ENCODE measurements at places on chromosomes 6 and 20. TPM values are rescaled to one million over a fixed set of nuclear protein-coding genes. Genes with fewer than 3 reads are reported as not detected.

The MOXD1 gene
- total RNA-seq: 2.2 TPM

The CUTA gene
- total RNA-seq: 102 TPM

The MATN4 gene
- total RNA-seq: not detected

The SLC4A11 gene
- total RNA-seq: 0.16 TPM

The GGTLC1 gene
- total RNA-seq: not detected

The CLVS2 gene
- 0.11 TPM for total RNA-seq

The CPXM1 gene
- total RNA-seq: 1.0 TPM

The ARMH2 gene
- total RNA-seq: not detected

The CDH22 gene
- total RNA-seq: 5.5 TPM

GRCh38 chr20:1269235-1269634, 3.1 kb downstream of the SNPH start:
- no peak for DNase-seq

- DNase-seq: no peak
Measured at GRCh38 chr6:138986578-138986977, 1.5 kb downstream of the REPS1 start.

- no peak for DNase-seq
Measured at GRCh38 chr6:166775180-166775922, 148.3 kb upstream of the RPS6KA2 start.

GRCh38 chr6:43952746-43953145, 174.5 kb downstream of the MRPL14 start:
- no peak for DNase-seq

DNA sequence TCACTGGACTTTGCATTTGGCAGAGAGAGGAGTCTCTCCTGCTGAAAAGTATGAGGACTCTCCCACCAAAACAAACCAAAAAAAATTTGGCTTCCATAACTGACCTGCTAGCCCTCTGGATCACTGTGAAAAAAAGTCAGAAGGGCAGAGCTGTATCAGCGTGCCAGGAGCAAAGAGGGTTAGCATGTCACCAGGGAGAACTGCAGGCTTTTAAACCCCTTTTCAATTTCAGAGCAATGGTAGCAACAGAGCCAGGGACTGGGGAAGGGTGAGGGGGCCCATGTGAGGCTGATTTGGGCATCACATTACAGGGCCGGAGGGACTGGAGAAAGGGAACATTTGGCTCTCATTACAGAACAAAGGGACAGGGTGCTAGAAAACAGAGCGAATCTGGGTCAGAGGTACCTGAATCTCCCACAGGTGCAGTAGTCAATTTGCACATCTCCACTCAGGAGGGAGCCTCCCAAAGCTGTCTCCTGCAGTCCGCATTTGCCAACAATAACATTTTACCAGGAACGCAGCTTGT, 185.7 kb upstream of the EYA4 start:
- no peak for DNase-seq

DNA sequence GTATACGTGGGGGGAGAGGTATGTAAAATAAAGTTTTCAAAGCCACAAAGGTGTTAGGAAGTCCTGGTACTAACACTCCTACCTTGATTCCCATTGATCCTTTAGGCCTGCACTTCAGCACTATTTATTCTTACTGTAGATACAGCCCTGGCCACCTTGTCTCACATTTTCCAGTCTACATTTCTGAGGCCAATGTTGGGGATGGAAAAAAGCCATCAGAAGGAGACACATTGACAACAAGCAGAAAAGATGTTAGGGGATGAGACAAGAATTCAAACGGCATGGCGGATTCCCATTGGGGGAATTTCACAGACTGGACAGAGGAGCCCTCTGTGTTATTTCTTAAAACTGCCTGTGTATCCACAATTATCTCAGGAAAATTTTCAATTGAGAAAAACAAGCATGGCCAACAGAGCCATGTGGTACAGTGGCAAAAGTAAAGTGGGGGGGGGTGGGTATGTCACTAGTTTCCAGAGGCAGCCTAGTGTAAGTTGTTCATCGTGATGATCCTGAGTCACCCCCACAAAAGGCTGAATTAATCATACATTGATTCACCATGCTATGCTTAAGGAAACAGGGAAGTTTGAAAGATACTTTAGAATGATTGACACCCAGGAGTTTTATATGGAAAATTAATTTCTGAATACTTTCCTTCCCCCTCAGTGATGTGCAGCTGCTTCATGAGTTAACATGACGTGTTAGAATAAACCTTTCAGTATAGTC, 40.5 kb downstream of the RREB1 start:
- no peak for DNase-seq

- no peak for DNase-seq
Measured at GRCh38 chr6:24614043-24614420, 32.0 kb downstream of the KIAA0319 start.

DNA sequence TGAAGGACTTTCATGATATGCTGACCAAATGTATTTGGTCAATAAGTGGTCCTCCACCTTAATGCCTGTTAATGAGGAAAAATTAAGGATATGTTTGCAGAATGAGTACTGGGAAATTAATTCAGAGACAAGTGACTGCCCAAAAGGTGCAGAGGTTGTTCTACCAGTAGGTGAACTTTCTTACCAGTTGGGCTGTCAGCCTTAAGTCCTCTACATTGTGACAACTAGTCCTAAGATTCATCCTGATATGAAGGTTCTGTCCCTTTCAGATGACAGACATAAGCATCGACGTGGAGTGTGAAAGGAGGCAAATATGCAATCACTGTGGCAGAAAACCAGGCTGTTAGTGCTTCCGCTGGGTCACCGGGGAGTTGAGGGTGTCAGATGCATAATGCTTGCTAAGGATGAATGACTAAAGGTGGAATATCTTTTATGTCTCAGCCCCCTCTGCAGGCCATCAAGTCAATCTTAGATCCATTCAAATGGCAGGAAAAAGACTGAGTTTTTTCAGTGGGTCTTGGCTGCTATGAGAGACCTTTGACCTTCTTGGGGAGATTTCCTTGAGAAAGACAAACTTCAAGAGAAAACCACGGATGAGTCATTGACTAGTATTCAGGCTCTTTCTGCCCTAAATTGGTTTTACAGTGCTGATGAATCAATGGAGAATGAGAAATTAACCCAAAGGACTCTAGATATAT, 226.0 kb downstream of the TPBG start:
- DNase-seq: no peak

GRCh38 chr6:70811788-70812187, 144.1 kb downstream of the SMAP1 start:
- no peak for DNase-seq

Measured in Right ventricle myocardium superior (tissue), 1 donor.